ENCODE measurements at places on chromosomes 7 and 10. TPM values are rescaled to one million over a fixed set of nuclear protein-coding genes. Genes with fewer than 3 reads are reported as not detected.

DNA sequence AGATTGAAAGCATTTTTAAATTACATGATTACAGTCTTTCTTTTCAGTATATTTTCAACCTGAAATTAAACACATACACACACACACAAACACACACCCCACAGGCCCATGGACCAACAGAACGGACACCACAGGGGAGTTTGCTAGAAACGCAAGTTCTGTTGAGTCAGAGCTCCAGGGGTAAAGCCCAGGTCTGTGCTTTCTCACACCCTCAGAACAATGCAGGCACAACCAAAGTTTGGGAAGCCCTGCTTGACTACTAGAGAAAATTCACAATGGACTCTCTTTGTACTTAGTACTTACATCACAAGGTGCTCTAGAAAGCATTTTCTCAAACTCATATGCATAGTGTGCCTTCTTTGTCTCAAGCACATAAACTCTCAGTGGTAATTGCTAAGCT lies 704.0 kb upstream of the IGFBP3 start:
- H3K4me1 ChIP-seq: no peaks in the 10 kb centered on the region
- DNase-seq: no peak
- H3K27me3 ChIP-seq: no peaks in the 10 kb centered on the region
- no peak overlapping the region for H3K4me3 ChIP-seq

GRCh38 chr10:126052171-126052570 lies 155.8 kb downstream of the FANK1 start:
- H3K4me1 ChIP-seq: no peaks in the 10 kb centered on the region
- no peak overlapping the region for H3K4me3 ChIP-seq
- no peak overlapping the region for H3K27ac ChIP-seq
- no peaks in the 10 kb centered on the region for H3K36me3 ChIP-seq
- DNase-seq: no peak

DNA sequence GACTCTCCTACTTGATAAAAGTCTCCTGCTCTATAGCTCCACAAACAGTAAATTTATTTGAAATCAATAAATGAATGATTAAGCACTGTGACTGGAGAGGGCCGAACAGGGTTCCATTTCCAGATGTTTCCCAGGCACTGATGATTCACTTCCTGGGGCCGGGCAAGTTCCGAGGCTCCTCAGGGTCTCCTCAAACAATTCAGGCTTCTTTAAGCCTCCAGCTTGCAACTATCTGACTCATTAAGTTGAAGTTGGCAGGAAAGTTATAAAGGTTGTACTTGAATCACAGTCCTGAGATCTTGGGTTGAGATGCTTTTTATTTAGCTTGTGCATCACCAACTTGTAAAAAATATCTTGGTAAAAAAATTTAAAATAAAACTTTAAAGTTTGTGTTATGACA lies 612.9 kb downstream of the DNAJB6 start:
- no peaks in the 10 kb centered on the region for H3K27me3 ChIP-seq
- DNase-seq: no peak
- no peaks in the 10 kb centered on the region for H3K36me3 ChIP-seq
- H3K27ac ChIP-seq: no peak overlapping the region
- no peak overlapping the region for H3K4me3 ChIP-seq

DNA sequence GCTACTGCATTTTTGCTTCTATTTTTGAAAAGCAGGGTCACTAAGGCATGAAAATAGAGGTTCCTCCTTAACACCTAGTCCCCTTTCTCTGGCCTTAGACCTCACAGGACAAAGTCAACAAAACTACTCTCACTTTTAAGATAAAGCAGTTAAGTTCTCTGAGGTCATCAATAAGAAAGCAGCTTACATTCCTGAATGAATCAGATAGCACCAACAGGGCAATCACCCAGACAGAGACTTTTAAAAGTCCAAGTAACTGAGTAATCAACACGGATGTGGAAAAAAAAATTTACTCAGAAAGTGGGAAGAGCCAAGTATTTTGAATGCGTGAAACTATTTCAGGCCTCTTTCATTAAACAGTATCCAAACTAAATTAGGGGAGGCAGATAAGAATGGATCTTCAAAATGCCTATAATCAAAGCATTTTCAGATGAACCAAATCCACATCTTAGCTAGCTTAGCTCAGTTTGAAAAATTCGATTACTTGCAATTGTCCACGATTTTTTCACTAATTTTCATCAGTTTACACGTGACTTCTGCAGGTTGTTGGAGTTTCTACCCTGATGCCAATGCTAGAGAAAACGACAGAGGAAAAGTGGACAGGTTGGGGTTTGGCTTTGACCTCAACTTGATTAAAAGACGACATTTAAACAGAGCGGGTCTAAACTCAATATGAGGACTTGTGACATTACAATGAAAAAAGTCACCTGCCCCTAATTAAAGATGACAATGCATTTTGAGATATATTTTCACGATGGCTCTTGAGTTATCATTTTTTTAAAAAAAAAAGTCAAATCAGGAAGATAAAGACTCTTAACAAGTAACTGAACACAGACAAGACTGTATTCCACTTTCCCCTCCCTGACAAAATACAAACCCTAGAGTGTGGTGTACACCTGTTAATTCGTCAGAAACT lies 1.6 kb downstream of the BEND7 start:
- peak overlapping the region; percentile 39 for H3K27ac ChIP-seq
- no peak for DNase-seq
- no peaks in the 10 kb centered on the region for H3K36me3 ChIP-seq
- no peak overlapping the region for H3K4me3 ChIP-seq

- no peak overlapping the region for H3K27ac ChIP-seq
- no peaks in the 10 kb centered on the region for H3K36me3 ChIP-seq
- no peaks in the 10 kb centered on the region for H3K4me1 ChIP-seq
- DNase-seq: no peak
- no peaks in the 10 kb centered on the region for H3K27me3 ChIP-seq
Measured at GRCh38 chr10:34576797-34577196, 238.3 kb downstream of the PARD3 start.

GRCh38 chr10:93485690-93486089 lies 3.6 kb upstream of the MYOF start:
- DNase-seq: no peak
- H3K27ac ChIP-seq: no peak overlapping the region
- no peak overlapping the region for H3K4me3 ChIP-seq
- H3K36me3 ChIP-seq: no peaks in the 10 kb centered on the region
- no peaks in the 10 kb centered on the region for H3K27me3 ChIP-seq

DNA sequence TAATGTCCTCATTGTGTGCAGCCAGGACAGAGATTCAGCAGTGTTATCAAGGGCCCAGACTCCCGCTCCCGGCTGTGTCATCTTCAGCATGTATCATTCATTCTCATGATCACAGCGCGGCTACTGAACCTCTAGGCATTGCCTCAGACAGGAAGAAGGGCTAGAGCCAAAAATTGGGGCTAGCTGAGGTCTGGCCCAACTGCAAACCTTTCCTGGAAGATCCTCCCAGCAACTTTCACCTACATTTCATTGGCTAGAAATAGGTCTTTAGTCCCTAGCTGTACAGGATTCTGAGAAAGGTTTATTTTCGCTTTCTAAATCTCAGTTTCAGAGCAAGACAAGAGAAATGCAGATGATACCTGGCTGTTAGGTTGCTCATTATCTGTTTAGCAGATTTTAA lies 81.9 kb downstream of the CREM start:
- H3K36me3 ChIP-seq: no peaks in the 10 kb centered on the region
- H3K27ac ChIP-seq: no peak overlapping the region
- H3K27me3 ChIP-seq: no peaks in the 10 kb centered on the region
- no peak overlapping the region for H3K4me3 ChIP-seq

DNA sequence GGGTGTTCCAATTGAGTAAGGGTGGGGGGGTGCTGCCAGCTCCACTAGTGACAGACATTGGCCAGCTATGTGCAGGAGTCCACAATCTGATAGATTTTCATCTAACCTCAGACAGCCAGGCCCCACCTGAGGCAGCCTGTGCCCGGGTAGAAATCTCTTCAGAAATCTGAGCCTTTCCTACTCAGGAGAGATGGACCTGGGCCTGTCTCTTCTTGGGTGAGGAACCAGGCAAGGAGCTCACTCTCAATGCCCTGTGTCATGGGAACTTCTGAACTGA lies 86.9 kb downstream of the UBE2H start:
- no peaks in the 10 kb centered on the region for H3K27me3 ChIP-seq
- no peak for DNase-seq
- peaks cover 53% of the 10 kb centered on the region for H3K4me1 ChIP-seq
- peak overlapping the region; percentile 87 for H3K27ac ChIP-seq
- H3K4me3 ChIP-seq: no peak overlapping the region

- no peaks in the 10 kb centered on the region for H3K4me1 ChIP-seq
- no peak overlapping the region for H3K27ac ChIP-seq
- peak; percentile 40 for DNase-seq
- no peaks in the 10 kb centered on the region for H3K27me3 ChIP-seq
- H3K4me3 ChIP-seq: no peak overlapping the region
Measured at GRCh38 chr7:70668606-70669358, 463.2 kb upstream of the GALNT17 start.

The SPDYE3 gene
- total RNA-seq: not detected

The ATG9B gene
- total RNA-seq: not detected

The VDAC2 gene
- total RNA-seq: 109 TPM

The PLEKHS1 gene
- 6.0 TPM for total RNA-seq

The CCDC3 gene
- 0.60 TPM for total RNA-seq
